ENCODE measurements at places on chromosomes 6 and 20.

DNA sequence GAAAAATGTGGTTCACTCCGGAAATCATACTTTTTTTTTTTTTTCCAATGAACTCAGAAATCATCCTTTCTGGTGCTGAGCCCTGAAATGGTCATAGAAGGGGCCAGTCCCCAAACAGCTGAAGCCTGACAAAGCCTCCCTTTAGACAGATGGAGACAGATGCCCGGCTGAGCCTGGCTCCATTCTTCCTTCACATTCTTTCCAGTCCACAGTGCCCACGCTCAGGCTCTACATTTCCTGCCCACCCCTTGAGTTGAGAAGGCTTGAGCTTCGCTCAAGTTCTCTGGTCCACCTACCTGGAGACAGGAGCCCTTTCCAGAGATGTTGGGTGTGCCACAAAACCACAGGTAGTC is 41.2 kb downstream of the KCNK5 start:
- no peak for DNase-seq

GRCh38 chr6:44342489-44342888 is at the start of gene SPATS1:
SPATS1 (plus strand) TSS chr6:44342650; CDS start chr6:44343096, 446 bp downstream.
- no peak for DNase-seq

DNA sequence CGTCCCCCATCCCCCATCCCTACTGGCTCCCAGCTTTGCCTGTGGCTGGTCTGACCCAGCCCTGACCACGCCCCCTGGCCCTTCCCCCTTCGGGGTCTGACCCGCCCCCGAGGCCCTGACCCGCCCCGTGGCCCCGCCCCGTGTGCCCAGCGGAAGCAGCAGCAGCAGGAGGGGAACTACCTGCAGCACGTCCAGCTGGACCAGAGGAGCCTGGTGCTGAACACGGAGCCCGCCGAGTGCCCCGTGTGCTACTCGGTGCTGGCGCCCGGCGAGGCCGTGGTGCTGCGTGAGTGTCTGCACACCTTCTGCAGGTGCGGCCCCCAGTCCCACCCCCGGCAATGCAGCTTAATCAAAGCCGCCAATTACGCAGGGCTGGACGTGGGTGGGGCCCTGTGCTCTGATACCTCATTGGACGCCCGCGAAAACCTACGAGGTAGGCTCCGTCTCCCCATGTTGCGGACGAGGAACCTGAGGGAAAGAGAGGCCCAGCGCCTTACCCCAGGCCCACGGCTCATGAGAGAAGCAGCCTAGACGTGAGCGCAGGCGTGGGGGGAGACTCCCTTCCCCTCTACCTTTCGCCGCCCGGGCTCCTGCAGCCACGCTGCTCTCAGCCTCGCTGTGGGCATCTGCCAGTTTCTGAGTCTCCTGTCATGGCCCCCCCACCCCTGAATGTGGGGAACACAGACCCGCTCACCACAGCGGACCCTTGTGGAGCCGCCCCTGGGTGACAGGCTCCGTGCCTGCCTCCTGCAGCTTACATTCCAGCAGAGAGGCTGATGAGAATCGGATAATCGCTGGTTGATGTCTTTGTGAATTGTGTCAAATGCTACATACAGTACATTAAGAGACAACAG is 12.8 kb downstream of the RBCK1 start:
- DNase-seq = no peak

GRCh38 chr20:58995461-58996225 is 11.4 kb downstream of the CTSZ start:
- no peak for DNase-seq

GRCh38 chr20:9177278-9177677 is 108.4 kb downstream of the PLCB4 start:
- DNase-seq = no peak

DNA sequence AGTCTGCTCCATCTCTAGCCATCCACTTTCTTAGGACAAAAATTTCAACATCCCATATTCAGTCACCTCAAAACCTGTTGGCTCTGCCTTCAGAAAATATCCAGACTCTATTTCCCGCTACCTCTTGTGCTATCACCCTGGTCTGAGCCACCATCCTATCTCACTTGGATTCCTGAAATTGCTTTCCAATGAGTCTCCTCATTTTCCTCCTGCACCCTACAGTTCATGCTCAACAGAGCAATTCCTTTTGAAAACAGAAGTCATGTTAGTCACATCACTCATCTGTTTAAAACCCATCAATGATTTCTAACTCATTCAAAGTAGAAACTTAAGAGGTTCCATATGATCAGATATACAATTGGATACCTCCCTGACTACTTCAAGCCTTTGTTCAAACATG is 229.9 kb downstream of the ADGRG6 start:
- no peak for DNase-seq

DNA sequence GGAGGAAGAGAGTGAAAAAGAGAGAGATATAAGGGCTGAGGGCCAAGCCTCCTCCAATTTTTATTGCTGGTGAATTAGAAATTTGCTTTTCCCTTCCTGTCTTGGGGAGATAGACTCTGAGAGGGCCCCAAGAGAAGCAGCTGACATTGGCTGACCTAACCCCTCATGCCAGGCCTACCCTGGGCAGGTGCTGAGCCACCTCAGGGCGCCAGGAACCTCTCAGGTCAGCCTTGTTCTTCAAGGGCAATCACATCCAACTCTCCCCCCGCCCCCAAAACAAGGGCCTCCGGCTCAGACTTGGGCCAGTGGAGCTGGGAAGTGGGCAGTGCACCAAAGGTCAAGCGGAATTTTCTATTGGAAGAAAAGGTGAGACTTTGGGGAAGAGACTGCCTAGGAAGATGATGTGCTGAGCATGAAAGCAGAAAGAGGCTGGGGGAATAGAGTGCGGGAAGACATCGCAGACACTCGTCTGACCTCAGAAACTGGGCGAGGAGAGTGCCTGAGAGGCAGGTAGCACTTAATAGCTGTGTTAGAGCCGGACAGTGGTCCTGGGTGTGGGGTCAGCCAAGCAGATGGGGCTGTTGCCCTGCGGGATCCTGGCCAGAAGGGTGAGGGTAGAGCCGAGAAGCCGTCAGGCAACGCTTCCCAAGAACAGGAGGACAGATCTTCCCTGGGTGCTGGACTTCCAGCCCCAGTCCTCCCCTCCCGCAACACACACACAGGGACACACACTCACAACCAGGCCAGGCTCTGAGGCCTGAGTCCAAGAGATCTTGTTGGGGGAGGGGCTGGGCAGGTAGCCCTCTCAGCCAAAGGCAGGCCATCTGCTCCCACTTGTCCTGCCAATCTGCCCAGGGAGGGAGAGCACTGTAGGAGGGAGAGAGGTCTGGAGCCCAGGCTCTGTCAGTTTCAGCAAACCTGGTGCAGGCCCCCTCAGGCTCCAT is 3.7 kb upstream of the FASTKD5 start:
- no peak for DNase-seq

GRCh38 chr6:151813858-151814257 is 6.4 kb downstream of the ESR1 start:
- DNase-seq = no peak

- no peak for DNase-seq
Observed at GRCh38 chr6:17983730-17984129, 3.7 kb downstream of the KIF13A start.

DNA sequence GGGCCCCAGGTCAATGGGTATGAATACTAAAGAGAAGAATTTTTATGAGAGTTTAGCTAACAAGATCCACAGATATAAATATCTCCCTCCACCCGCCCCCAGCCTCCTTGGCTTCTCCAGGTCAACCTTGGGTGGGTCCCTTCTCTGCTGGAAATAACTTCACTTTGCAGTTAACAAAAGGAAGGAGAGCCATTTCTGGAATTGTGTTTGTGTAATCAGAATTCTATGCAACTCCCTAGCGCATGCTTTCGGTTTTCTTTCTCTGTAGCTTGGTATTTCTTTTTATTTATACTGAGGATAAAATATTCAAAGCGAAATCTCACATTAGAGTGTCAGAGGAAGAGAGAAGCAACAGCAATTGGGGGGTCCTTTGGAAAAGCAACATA is 27.1 kb downstream of the RIPOR2 start:
- DNase-seq = no peak

DNA sequence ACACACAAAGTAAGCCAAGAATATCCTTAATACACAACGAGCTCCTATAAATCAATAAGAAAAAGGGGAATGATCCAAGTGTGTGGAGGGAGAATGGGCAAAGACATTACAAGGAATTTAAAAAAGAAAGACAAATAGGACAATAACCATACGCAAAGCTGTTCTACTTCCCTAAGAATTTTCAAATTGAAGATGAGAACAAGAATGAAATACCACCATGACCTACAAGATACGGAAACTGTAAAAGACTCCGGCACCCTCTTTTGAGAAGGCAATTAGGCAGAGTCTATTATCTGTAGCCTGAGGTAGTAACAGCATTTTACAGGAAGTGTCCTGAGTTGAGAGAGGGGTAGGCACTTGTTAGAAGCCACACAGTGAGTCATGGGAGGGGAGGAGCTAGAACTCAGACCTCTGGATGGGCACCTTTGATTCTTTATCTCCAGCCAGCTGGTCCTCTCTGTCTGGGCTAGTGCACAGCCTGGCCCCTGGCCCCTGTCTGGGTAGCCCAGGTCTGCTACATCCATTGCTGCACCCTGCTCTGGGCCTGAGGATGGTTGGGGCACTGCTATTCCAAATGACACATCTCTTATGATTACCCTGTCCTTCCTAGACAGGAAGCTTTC is 15.3 kb downstream of the RSPO4 start:
- DNase-seq = no peak

- no peak for DNase-seq
Observed at GRCh38 chr6:161103475-161103874, 111.9 kb downstream of the MAP3K4 start.

GRCh38 chr6:50141100-50141499 is 91.4 kb upstream of the DEFB112 start:
- DNase-seq = no peak

GRCh38 chr20:36483209-36483918 is 58.0 kb upstream of the MYL9 start:
- no peak for DNase-seq

- no peak for DNase-seq
Observed at GRCh38 chr20:45343532-45344167, 4.6 kb downstream of the SDC4 start.

DNA sequence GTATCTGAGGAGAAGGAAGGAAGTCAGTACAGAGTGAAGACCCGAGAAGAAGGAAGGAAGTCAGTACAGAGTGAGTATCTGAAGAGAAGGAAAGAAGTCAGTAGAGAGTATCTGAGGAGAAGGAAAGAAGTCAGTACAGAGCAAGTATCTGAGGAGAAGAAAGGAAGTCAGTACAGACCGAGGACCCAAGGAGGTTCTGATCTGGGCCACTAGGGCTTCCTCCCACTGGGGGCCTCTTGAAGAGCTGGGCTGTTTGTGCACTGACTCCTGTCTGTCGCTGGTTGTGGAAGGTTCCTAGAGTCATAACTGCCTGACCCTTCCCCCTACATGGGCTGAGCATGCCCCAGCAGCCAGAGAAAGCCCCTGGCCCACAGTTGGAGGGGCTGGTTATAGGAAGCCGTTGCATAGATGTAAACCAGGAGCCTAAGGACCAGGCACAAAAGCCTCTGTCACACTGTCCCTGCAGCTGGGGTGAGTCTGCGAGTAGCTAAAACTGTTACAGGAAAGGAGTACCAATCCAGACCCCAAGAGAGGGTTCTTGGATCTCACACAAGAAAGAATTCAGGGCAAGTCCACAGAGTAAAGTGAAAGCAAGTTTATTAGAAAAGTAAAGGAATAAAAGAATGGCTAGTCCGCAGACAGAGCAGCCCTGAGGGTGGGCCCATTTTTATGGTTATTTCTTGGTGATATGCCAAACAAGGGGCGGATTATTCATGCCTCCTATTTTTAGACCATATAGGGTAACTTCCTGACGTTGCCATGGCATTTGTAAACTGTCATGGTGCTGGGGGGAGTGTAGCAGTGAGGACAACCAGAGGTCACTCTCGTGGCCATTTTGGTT is 395.9 kb downstream of the PREX1 start:
- no peak for DNase-seq

DNA sequence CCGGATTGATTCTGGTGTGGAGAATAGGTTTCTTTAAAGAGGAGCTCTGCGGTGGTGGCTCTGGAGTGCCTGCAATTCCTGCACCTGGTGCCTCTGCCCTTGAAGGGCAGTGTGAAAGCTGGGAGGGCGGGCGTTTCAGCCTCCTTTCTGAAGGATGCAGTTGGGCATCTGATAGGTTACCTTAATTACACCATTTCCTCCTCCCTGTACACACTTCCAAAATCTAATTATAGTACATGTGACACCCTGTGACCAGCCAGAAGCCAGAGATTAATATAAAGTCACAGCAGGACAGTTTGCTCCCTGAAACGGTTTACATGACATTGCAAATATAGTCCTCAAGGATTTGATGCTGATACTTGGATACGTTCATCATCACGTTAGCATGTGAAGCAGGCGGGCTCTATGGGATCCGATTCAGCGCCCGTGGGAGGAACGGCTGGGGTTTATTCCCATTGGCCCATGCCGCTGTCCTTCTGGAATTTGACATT is 548.2 kb downstream of the QKI start:
- no peak for DNase-seq

DNA sequence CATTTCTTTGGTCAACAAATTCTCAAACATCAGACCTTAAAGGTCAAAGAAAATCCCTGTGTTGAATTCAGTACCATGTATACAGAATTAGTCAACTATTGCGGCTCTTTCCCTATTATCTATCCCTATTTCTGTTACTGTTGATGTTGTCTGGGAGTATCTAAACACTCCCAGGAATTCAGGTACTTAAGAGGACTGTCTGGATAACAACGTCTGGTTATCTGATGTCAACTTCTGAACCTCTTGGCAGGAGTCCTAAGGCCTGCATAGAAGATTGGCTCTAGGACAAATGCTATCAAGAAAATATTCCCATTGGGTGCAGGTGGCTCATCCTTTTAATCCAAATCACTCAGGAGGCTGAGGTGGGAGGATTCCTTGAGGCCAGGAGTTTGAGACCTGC is 255.6 kb downstream of the KHDC1L start:
- no peak for DNase-seq

Data from stimulated activated CD4-positive, alpha-beta T cell treated with anti-CD3 and anti-CD28 coated beads, Interleukin-1b, Interleukin-23, amount 100 ng/mL, for 48 hours (primary cell).